A549 (cell line): ENCODE measurements at places on chromosomes 1 and 21.

GRCh38 chr1:156895927-156896326 lies 2.4 kb downstream of the PEAR1 start:
- DNase-seq: no peak

DNA sequence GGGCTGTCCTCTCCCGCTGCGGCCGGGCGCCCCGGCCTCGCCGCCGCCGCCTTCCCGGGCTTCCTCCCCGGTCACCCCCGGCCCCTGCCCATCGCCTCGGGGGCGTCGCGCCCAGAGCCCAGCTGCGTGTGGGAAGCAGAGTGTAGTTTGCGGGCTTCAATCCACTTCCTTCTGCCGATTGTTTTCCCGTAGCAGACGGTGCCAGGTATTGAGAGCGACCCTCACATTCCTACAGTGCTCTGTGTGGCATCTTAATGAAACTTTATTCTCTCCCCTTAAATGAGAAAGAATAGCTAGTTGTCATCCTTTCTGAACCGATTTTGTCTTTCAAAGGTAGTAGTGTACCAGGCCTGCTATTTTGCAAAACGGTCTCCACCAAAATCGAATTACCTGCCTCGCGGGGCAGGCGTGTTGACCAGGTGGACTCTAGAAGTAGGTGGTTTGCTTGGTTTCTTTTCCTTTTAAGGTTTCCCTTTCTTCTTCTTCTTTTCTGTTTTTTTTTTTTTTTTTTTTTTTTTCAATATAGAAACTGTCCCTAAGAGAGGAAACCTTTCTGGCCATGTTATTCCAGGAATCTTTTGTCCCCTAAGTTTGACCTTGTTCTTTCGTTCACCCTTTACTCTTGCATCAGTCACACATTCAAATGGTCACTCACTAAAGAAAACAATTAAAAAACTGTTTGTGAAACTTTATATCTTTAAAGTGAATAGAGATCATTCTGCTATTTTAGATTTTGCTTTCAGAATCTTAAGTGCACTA lies 881 bp downstream of the USP25 start:
- no peak for DNase-seq

- no peak for DNase-seq
Observed at GRCh38 chr1:48499211-48499735, 27.3 kb upstream of the SPATA6 start.

- DNase-seq: no peak
Observed at GRCh38 chr21:42544544-42544943, 30.9 kb downstream of the SLC37A1 start.

DNA sequence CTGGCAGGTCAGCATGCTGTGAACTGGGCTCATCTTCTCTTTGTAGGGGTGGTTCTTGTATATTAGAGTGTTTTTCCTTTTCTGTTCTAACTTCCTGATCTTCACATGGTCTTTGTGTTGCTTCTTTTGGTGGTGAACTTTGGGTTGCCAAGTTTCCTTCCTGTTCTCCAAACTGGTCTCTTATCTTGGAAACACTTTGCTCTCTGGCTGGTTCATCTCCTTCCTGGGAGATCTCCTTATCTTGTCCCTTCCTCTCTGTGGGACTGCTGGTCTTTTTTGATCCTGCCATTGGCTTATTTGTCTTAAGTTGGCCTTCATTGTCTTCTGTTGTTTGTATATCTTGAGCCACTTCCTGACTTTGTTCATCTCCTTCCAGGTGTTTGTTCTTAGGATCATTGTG lies 2.1 kb downstream of the TCHHL1 start:
- DNase-seq: no peak

GRCh38 chr1:162368451-162368850 lies 8.2 kb downstream of the SPATA46 start:
- no peak for DNase-seq

GRCh38 chr1:12204140-12204539 lies 25.7 kb upstream of the VPS13D start:
- no peak for DNase-seq

- peak; percentile 94 for DNase-seq
Observed at GRCh38 chr1:201597551-201598230, 58.8 kb downstream of the NAV1 start.

GRCh38 chr1:228206582-228207351 lies 1.1 kb upstream of the OBSCN start:
- no peak for DNase-seq

GRCh38 chr21:38888991-38889561 lies 83.3 kb downstream of the ETS2 start:
- no peak for DNase-seq

GRCh38 chr21:46635324-46636180 lies at the start of gene PRMT2:
TSS of gene PRMT2 (plus strand) at chr21:46635674. CDS start at chr21:46636952, 1,278 bp downstream.
- DNase-seq: peak; percentile 96

DNA sequence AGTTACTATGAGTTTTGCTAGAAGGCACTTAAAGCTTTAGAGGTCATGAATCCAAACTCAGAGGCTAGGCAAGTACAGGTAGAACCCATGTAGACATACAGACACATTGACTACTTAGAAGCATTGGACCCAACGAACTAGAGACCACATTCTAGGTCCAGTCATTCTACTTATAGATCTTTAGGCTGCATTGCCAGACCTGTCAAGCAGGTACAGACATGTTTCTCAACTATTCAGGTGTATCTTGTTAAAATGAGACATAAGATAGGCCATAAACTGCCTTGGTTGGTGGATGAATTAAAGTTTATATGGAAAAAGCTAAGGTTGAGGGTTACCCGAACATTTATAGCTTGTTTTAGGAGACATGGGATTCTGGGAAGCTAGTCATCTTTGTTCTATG lies 6.5 kb downstream of the ZP4 start:
- DNase-seq: no peak

- no peak for DNase-seq
Observed at GRCh38 chr1:74403606-74404005, 108.8 kb downstream of the LRRC53 start.

GRCh38 chr1:22530715-22531114 lies 32.6 kb upstream of the EPHA8 start:
- no peak for DNase-seq

- DNase-seq: no peak
Observed at GRCh38 chr1:178254433-178254832, 160.5 kb downstream of the RASAL2 start.

- DNase-seq: peak; percentile 47
Observed at GRCh38 chr1:50423670-50424000, 392 bp upstream of the DMRTA2 start.

GRCh38 chr1:49052102-49052501 lies 275.4 kb upstream of the BEND5 start:
- no peak for DNase-seq

DNA sequence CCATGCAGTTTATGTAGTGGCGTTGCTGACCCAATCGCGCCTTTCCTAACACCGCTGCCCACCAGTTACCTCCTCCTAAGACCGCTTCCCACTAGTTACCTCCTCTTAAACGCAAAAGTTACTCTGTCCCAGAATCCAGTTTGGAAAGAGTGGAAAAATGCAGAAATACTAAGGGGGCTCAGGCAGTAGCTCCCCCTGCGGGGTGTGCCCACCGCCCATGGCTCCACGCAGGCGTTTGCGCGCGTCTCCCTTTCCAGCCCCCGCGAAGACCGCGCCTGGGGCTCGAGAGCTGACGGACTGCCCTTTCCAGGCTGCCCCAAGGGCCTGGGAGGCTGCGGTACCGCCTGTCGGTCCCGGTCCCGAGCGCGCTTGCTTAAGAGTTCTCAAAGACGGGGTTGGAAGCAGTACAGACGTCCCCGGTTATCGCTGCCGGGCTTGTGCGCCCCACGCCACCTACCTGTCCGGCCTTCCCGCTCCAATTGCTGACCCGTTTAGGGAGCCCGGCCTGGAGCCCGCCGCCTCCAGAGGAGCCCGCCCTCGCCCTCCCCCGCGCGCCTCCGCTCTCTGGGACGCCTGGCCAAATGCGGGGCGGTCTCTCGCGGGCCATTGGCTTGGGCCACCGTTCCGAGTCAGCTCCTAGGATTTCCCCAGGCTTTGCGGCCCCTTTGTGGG lies 414.1 kb upstream of the ESRRG start:
- DNase-seq: no peak

DNA sequence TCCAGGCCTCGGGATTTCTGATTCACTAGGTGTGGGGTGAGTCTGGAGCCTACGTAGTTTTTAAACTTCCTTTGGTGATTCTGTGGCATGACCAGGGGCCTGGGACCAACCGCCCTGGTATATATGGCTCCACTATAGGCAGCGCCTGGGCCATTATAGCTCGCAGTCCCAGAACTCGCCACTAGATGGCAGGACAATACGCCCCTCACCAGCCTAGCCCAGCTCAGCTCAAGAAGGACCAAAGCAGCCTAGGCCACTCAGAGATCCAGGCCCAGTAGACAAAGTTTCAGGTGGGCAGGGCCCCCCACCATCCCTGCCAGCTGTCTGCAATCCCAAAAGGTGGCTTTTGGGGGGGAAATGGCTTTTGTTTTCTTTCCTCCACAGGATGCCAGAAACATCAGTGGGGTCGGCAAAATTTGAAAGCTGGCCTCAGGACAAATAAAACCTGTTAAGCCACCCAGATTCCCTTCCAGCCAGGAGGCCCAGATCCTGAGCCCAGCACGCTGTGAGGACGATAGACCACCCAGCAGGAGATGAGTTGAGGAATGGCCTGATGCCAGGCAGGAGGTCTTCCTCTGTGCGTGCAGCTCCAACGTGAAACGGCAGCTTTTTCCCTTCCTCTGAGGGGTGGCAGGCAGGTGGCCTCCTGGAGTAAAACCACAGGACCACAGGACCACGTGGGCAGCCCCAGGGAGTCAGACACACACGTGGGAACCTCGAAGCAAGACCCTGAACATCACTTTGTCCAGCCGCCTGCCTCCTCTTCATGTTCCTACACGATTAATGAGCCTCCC lies 24.8 kb upstream of the TMEM51 start:
- peak; percentile 70 for DNase-seq

- no peak for DNase-seq
Observed at GRCh38 chr1:241579434-241579833, 47.3 kb downstream of the KMO start.

DNA sequence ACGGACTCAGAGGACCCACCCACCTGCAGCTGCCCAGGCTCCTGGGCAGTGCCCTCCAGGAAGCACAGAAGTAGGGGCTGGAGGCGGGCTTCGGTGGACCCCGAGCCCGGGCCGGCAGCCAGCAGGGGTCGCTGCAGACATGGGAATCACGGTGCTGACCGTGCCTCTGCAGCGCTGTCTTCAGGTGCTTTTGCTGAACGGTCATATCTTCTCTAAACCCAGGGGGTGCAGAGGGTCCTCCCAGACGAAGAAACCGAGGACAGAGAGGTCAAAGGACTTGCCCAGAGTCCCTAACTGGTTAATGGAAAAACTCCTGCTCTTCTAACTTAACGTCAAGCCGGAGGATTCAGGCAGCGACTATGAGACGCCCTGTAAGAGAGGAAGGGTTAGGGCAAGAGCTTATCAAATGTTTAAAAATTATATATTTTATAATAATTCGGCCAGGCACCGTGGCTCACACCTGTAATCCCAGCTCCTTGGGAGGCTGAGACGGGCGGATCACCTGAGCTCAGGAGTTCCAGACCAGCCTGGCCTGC lies 21.5 kb upstream of the LEFTY2 start:
- peak; percentile 71 for DNase-seq

DNA sequence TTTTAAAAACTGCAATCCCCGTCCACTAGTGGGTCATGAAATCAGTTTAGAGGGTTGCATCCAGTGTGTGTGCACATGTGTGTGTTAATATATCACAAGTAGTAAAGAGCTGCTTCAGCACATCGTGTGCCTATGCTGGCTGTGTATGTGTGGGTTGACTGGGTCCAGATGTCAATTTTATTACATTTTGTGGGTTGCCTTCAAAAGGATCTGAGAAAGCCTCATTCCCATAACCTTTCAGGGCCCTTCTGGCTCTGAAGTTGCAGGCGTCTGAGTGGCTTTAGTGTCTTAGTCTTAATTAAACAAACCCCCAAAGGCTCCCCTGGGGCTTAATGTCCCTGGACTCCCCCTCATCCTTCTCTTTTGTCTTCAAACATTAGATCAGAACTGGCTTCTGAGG lies 19.8 kb downstream of the PLA2G2D start:
- no peak for DNase-seq

DNA sequence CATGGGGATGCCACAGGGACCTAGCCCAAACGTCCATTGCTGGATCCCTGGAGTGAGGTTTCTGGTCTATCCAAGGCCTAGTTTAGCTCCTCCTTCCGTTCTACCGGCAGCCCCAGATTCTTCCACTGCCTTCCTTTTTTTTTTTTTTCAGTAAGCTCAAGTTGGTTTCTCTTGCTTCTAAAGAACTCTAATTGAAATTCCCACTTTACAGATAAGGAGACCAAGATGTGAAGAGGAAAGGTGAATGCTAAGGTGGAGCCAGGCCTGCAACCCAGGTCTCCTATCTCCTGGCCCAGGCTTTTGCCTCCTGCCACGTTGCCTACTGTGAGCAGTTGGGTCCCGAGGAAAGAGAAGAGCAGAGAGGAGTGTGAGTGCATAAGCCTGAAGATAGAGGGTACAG lies 31.5 kb upstream of the CLIC4 start:
- DNase-seq: no peak

GRCh38 chr1:85609976-85610375 lies 29.4 kb downstream of the CCN1 start:
- DNase-seq: no peak

GRCh38 chr1:113734357-113735055 lies 24.8 kb downstream of the PHTF1 start:
- no peak for DNase-seq

DNA sequence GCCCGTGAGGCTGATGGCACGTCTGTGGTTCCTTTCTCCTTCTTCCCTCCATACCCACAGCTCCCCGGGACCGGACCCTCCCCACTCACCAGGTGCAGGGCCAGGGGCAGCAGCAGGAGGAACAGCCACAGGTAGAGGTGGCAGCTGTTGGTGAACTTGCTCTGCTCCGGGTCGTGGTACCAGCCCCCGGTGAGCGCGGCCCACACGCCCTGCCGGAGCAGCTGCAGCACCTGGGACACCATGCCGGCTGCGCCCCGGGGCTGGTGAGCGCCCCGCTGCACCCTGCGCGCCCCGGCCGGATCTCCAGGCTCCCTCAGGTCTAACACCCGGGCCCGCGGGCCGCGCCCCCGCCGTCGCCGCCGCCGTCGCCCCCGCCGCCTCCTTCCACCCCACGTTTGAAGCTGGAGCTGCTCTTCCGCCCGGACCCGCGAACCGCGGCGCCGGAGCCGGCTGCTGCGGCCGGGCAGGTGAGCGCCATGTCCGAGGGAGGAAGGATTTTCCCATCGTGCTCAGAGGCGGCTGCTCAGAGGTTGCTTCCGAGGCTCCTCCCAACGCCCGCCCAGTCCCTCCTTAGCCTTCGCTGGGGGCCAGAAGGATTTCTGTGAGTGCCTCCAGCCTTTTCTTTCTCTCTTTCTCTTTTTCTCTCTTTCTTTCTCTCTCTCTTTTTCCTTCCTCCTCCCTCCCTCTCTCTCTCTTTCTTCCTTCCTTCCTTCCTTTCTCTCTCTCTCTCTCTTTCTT lies at the start of gene PCNX2:
TSS of gene PCNX2 (minus strand) at position 489 of the 738 bp plus-strand sequence. CDS start at position 242, 247 bp downstream.
- peak; percentile 62 for DNase-seq

DNA sequence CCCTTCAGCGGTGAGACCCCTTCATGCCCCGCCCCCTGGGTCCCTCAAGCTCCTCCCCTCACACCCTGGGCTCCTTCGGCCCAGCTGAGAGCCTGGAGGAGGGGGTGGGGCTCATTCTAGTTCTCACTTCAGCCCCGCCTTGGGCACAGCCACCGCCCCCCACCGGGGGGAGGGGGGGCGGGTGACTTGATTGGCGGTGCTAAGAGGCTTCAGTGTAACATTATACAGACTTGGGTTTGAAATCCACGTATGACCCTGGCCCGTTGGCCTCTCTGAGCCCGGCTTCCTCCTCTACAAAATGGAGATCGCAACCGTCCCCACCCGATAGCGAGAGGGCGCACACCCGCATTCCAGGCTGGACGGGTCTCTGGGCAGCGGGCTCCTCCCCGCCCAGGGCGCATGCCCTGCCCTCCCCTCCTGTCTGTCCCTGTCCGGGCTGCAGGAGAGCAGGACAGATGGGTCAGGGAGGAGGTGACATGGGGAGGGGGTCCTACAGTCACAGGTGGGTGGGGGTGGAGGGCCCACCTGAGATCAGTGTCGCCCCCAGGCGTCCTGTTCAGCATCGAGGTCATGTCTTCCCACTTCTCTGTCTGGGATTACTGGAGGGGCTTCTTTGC lies 5.1 kb downstream of the CLCNKB start:
- DNase-seq: no peak
